Astrocyte (in vitro differentiated cells and primary cell): ENCODE measurements at places on chromosomes 11 and 22. TPM values are rescaled to one million over a fixed set of nuclear protein-coding genes. Genes with fewer than 3 reads are reported as not detected.

The SLN gene
- total RNA-seq: 4.9 and 8.0 TPM in 2 replicates

DNA sequence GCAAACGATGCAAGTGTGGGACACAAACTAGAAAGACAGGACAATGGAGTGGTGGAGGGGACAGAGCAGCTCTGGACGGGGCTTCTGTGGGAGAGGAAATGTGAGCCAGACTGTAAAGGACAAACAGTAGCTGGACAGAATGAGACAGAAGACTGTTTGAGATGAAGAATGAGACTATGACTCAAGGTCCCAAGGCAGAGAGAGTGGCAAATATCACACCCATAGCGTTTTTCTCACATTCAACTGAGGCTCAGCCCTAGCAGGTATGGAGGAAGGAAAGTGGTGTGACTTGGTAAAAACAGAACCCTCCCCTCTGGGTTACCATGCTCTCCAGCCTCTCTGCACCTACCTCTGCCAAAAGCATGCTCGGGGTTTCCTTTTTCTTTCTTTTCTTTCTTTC is 96.5 kb downstream of the RPL27A start:
- H3K27me3 ChIP-seq: no peaks in the 10 kb centered on the region
- H3K4me1 ChIP-seq: peaks cover 16% of the 10 kb centered on the region
- DNase-seq: no peak
- peak overlapping the region; percentile 2 for H3K27ac ChIP-seq

DNA sequence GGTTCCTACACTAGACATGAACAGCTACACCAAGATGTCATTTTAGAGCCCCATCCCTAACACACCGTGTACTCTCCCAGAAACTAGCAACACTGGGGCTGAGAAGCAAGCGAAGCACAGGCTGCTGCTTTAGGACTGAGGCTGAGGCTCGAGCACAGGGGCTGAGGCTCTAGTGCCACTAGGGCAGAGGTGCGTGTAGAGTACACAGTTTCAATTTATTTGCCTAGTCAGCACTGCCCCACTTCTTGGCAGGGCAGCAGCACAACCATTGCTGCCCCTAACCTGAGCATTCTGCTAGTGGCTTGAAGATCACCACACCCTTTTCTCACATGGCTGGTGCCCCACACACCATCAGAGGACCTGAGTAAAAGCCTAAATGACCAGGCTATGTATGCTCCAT is 713.2 kb downstream of the LRRC4C start:
- DNase-seq: no peak
- H3K4me1 ChIP-seq: no peaks in the 10 kb centered on the region
- H3K4me3 ChIP-seq: no peak overlapping the region
- no peaks in the 10 kb centered on the region for H3K27me3 ChIP-seq

DNA sequence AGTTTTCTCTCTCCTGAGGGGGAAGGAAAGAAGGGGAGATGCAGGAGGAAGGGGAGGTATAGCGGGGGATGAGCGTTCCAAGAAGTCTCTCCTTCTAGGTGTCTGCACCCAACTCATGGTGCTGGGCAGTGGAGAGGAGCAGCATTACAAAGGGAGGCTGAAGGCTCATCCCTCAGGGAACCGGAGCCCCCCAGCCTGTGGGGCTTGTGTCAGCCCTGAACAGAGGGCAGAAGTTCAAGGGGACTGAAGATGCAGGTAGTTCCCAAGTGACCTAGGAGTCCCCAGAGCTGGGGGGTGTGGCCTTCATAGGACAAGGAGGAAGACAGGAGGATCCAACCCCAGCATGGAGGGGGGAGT is 1.8 kb downstream of the C11orf68 start:
- H3K36me3 ChIP-seq: peaks cover 8% of the 10 kb centered on the region
- peak overlapping the region; percentile 97 for H3K27ac ChIP-seq
- peaks cover 67% of the 10 kb centered on the region for H3K4me1 ChIP-seq
- H3K27me3 ChIP-seq: no peaks in the 10 kb centered on the region

- DNase-seq: no peak
- peaks cover 10% of the 10 kb centered on the region for H3K27me3 ChIP-seq
- H3K36me3 ChIP-seq: no peaks in the 10 kb centered on the region
- H3K4me3 ChIP-seq: no peak overlapping the region
These were observed 53.9 kb upstream of the GALNT18 start for GRCh38 chr11:11675671-11676181.

DNA sequence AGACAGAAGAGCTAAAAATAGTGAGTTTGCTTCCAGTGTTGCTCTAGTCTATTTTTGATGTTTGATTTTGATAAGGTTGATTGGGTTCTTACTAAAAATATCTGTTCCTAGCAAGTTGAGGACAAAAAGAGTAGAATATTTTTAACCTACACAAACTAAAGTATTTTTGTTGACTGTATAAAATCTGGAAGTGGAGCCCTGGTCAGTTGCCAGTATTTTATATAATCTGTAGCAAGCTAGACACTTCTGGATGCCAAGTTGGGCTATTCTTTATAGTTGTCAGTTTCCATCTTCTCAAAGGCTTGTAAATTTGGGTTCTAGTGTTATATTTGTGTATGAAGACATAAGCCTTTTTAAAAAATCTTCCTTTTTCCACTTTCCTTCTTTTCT is 56.7 kb downstream of the HSD17B12 start:
- H3K36me3 ChIP-seq: no peaks in the 10 kb centered on the region
- no peaks in the 10 kb centered on the region for H3K27me3 ChIP-seq
- peaks cover 32% of the 10 kb centered on the region for H3K4me1 ChIP-seq
- no peak for DNase-seq

The PLA2G3 gene
- total RNA-seq: not detected in 2 replicates

- peaks cover 31% of the 10 kb centered on the region for H3K36me3 ChIP-seq
- H3K27ac ChIP-seq: peak overlapping the region; percentile 99
- DNase-seq: peak; percentile 41
- peaks cover 33% of the 10 kb centered on the region for H3K4me1 ChIP-seq
- no peaks in the 10 kb centered on the region for H3K27me3 ChIP-seq
These were observed 1.2 kb upstream of the HSPA8 start for GRCh38 chr11:123062892-123063825.

GRCh38 chr22:36569999-36570398 is 41.0 kb upstream of the EIF3D start:
- peak; percentile 2 for DNase-seq
- no peaks in the 10 kb centered on the region for H3K36me3 ChIP-seq
- H3K27ac ChIP-seq: no peak overlapping the region
- peaks cover 6% of the 10 kb centered on the region for H3K27me3 ChIP-seq
- H3K4me3 ChIP-seq: no peak overlapping the region

GRCh38 chr11:117792241-117792640 is 4.8 kb downstream of the DSCAML1 start:
- H3K4me1 ChIP-seq: no peaks in the 10 kb centered on the region
- no peak overlapping the region for H3K4me3 ChIP-seq
- H3K27me3 ChIP-seq: peaks cover 31% of the 10 kb centered on the region
- no peak overlapping the region for H3K27ac ChIP-seq
- no peaks in the 10 kb centered on the region for H3K36me3 ChIP-seq
- no peak for DNase-seq

The HINFP gene
- total RNA-seq: 22.7 and 27.8 TPM in 2 replicates

- no peak overlapping the region for H3K27ac ChIP-seq
- no peaks in the 10 kb centered on the region for H3K27me3 ChIP-seq
- H3K36me3 ChIP-seq: no peaks in the 10 kb centered on the region
- H3K4me3 ChIP-seq: no peak overlapping the region
These were observed 44.2 kb upstream of the LINC01488 start for GRCh38 chr11:69437001-69437875.

- H3K36me3 ChIP-seq: no peaks in the 10 kb centered on the region
- DNase-seq: peak; percentile 10
- H3K4me3 ChIP-seq: peak overlapping the region; percentile 67
- no peak overlapping the region for H3K27ac ChIP-seq
- H3K4me1 ChIP-seq: peaks cover 24% of the 10 kb centered on the region
These were observed 1.4 kb upstream of the TCN2 start for GRCh38 chr22:30605449-30606110.

The HBB gene
- total RNA-seq: not detected in 2 replicates

GRCh38 chr11:1350086-1350725 is 39.5 kb upstream of the BRSK2 start:
- no peak for DNase-seq
- H3K4me1 ChIP-seq: no peaks in the 10 kb centered on the region
- H3K36me3 ChIP-seq: no peaks in the 10 kb centered on the region

DNA sequence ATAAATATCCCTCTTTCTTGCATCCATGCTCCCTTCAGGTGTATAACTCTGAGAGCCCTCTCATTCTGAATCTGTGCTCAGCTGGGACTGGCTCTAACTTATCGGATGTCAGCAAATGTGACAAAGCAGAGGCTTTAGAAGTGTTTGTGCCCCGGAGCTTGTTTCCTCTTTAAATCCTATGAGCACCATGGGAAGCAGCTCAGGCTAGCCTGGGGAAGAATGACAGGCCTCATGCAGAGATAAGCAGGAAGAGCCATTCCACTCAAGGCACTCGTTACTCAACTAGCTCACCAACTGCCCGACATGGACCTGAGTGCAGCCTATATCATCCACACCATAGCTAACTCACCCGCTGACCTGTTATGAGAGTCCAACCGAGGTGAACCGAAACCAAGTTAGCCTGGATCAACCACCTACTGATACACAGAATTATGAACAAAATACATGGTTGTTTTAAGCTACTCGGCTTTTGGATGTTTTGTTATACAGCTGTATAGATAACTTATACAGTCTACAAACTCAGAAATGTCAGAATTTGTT is 990.7 kb downstream of the NTM start:
- no peaks in the 10 kb centered on the region for H3K36me3 ChIP-seq
- peaks cover 2% of the 10 kb centered on the region for H3K27me3 ChIP-seq
- DNase-seq: no peak
- H3K27ac ChIP-seq: no peak overlapping the region
- no peak overlapping the region for H3K4me3 ChIP-seq

The FOSL1 gene
- total RNA-seq: 24.5 and 37.9 TPM in 2 replicates

DNA sequence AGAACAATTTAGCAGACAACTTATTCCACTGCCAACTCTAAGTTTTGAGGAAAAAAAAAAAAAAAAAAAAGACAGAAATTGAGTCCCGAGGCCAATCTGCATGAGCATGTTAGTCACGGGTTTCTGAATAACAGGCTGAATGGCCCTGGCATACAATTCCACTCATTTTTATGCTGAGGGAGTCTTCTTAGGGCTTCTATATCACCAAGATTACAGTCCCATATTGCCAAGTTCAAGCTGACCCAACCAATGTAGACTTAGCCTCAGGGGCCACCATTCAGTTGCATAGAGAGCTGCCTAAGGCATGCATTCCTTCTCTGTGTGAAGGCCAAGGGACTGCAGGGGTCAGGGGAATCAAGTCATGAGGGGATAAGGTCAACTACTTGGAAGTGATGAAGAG is 27.5 kb downstream of the KIRREL3 start:
- H3K4me3 ChIP-seq: no peak overlapping the region
- DNase-seq: no peak
- H3K36me3 ChIP-seq: no peaks in the 10 kb centered on the region
- no peak overlapping the region for H3K27ac ChIP-seq
- H3K27me3 ChIP-seq: no peaks in the 10 kb centered on the region
- peaks cover 9% of the 10 kb centered on the region for H3K4me1 ChIP-seq

- no peaks in the 10 kb centered on the region for H3K36me3 ChIP-seq
- H3K27ac ChIP-seq: no peak overlapping the region
- no peaks in the 10 kb centered on the region for H3K4me1 ChIP-seq
- H3K4me3 ChIP-seq: no peak overlapping the region
- no peaks in the 10 kb centered on the region for H3K27me3 ChIP-seq
These were observed 79.4 kb upstream of the LMO1 start for GRCh38 chr11:8342821-8343681.

- H3K27me3 ChIP-seq: no peaks in the 10 kb centered on the region
- DNase-seq: no peak
- no peaks in the 10 kb centered on the region for H3K36me3 ChIP-seq
- H3K4me3 ChIP-seq: no peak overlapping the region
- H3K4me1 ChIP-seq: peaks cover 16% of the 10 kb centered on the region
- no peak overlapping the region for H3K27ac ChIP-seq
These were observed 110.3 kb upstream of the SYT13 start for GRCh38 chr11:45396394-45396793.

GRCh38 chr11:76152741-76153570 is 53.3 kb downstream of the WNT11 start:
- DNase-seq: no peak
- H3K36me3 ChIP-seq: no peaks in the 10 kb centered on the region
- peak overlapping the region; percentile 49 for H3K4me3 ChIP-seq
- no peak overlapping the region for H3K27ac ChIP-seq

DNA sequence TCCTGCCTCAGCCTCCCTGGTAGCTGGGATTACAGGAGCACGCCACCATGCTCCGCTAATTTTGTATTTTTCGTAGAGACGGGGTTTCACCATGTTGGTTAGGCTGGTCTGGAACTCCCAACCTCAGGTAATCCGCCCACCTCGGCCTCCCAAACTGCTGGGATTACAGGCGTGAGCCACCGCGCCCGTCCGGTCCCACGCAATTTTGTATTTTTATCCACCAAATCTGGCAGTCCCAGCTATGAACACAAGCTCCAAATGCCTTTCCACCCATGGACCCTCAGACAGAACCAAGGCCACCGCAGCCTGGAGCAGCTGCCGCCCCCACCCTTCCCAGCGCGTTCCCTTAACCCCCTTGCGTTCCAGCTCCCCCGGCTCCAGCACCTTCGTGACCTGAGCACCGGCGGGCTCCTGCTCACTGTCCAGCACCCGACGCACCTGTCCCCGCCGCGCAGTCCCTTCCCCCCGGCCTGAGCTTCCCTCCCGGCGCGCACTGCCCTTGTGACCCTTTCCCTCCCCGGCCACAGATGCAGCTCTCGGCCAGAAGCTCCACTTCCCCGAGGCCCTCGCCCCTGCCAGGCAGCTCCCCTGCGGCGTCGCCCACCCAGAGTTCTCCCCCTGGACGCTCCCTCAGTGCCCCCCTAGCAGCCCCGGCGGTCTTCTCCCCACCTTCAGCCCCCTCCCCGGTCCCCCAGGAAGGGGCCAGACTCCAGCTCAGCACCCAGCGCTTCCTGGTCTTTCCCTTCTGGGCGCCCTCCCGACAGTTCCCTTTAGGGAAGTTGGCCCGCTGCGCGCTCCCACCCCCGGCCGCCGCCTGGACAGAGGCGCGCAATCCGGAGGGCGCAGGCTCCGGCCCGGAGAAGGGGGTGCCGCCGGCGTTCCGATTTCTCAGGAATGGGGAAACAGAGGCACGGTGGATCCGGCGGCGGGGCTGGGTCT is 5.6 kb upstream of the ZBED4 start:
- no peak for DNase-seq
- peaks cover 53% of the 10 kb centered on the region for H3K27me3 ChIP-seq
- no peaks in the 10 kb centered on the region for H3K36me3 ChIP-seq
- peaks cover 5% of the 10 kb centered on the region for H3K4me1 ChIP-seq
- H3K27ac ChIP-seq: no peak overlapping the region
- no peak overlapping the region for H3K4me3 ChIP-seq
